Globus pallidus (tissue), 1 donor: ENCODE measurements at places on chromosomes 11 and 22.

GRCh38 chr22:42368379-42369249 is 63.6 kb downstream of the NFAM1 start:
- DNase-seq: no peak

- DNase-seq: no peak
Measured at GRCh38 chr11:119713359-119714040, 15.5 kb downstream of the NECTIN1 start.

GRCh38 chr11:34050581-34051348 is 766 bp upstream of the CAPRIN1 start:
- DNase-seq: no peak

- DNase-seq: peak; percentile 66
Measured at GRCh38 chr11:65429068-65429681, 6.6 kb downstream of the NEAT1 start.

DNA sequence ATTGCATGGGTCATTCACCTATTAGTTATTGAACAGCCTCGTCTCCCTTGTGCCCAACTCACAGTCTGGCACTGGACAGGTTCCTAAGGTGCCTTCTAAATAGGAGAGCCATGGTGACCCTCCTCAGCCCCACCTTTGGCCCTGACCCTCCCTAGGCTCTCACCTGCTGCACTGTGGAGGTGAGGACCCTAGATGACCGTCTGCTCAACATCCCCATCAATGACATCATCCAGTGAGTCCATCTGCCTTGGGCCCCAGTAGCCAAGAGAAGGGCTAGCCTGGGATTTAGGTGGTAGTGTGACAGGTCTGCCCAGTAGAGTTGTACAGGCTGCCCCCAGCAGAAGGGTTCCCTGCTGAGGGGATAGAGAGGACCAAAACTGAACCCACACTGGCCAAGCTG is 13.6 kb downstream of the UCP2 start:
- no peak for DNase-seq

GRCh38 chr22:18055619-18056160 is 22.1 kb upstream of the PEX26 start:
- no peak for DNase-seq

DNA sequence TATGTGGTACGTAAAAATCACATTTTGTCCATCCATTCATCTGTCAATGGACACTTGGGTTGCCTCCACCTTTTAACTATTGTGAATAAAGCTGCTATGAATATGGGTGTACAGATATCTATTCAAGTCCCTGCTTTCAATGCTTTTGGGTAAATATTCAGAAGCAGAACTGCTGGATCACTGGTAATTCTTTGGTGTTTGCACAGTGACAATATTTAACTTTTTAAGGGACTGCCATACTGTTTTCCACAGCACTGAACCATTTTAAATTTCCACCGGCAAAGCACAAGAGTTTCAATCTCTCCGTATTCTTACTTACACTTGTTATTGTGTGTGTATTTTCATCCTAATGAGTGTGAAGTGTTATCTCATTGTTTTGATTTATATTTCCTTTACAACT is 79.4 kb downstream of the RBFOX2 start:
- no peak for DNase-seq

DNA sequence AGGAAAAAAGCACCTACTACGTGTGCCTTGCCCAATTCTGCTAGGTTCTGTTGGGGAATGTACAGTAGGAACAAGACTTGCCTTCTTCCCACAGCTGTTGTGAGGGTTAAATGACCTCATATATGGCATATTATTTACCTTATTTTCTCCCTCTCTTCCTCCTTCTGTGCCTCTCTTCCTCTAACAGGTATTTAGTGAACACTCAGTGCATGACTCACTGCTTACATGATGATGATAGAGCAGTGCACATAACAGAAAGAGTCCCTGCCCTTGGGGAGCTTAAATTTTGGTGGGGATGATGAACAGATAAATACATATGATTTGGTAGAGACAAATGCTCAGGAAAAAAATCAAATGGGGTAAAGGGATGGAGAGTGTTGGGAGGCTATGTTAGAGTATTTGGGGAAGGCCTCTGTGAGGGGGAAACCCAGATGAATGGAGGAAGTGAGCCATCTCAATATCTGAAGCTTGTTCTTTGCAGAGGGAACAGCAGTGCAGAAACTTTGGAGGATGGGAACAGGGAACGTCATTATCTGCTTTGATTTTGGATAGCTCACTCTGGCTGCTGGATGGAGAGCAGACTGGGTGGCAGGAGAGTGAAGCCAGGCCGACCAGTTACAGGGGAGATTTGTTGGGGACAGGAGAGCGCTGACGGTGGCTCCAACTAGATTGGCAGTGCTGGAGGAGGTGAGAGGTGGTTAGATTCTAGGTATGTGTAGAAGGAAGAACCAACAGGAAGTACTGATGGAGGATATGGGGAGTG is 95.5 kb upstream of the TENM4 start:
- DNase-seq: no peak

DNA sequence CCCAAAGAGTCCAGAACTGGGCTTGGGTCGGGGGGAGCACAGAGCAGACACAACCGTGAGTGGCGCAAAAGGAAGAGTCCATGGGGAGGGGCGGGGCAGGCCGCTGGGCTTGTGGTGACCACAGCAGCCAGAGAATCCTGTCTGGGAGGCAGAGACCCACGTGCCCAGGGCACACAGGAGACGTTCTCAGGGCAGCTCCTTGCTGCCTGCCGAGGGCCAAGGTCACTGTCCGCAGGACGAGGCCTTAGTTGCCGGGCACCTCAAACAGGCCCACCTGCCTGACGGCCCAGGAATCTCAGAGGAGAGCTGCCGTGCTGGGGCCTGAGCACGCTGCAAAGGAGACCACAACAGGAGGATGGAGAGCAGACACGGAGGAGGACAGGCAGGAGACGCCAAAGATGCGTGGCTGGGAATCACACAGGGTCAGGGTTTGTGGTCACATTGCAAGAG is 87.8 kb downstream of the MYEOV start:
- DNase-seq: no peak

GRCh38 chr22:23878219-23878618 is 16.0 kb upstream of the MIF start:
- DNase-seq: peak; percentile 37

DNA sequence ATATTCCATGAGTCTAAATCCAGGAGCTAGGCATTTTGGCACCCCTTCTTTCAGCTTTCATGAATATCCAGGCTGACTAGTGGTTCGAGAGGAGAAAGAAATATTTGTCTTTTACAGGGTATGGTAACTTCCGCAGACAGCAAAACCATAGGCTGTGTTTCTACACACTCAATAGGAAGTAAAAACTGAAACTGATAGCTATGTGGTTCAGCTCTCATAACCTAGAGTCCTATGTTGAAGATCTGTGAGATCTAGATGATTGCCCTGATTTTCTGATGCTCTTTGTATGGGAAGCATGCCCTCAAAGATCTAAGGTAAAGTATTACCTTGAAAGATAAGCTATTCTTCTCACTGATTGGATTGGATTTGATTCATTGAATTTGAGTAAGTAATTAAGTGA is 118.3 kb downstream of the CD44 start:
- no peak for DNase-seq

DNA sequence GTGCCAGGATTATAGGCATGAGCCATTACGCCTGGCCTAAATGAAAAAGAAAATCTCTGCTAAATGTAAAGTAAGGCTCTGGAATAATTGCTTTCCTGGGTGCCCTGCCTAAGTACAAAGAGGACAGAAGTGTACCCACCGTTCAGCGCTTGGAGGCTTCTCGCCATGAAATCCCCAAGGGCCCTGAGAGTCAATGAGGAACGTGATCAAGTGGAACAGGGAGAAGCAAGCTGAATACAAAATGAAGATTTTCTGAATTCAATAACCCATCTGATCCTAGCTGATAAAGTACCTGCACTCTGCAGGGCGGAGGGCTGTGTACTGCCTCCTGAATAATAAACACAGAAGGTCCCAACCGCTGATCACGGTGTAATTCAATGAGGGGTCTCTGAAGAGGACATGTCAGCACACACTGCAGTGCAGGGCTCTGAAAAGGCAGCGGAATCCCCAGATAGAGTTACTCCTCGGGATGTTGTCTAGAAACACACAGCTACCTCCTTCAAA is 97.7 kb downstream of the ABTB2 start:
- DNase-seq: no peak
